Esophagus mucosa (tissue), 1 donor: ENCODE measurements at places on chromosomes 6 and 20. TPM values are rescaled to one million over a fixed set of nuclear protein-coding genes. Genes with fewer than 3 reads are reported as not detected.

The EFCAB8 gene
- total RNA-seq: 0.48 TPM

The RIMS1 gene
- total RNA-seq: 0.48 TPM

The TRIM38 gene
- total RNA-seq: 7.2 TPM

The MUCL3 gene
- total RNA-seq: 1.00 TPM

The DEK gene
- 69.1 TPM for total RNA-seq

The MEI4 gene
- not detected for total RNA-seq

The LGSN gene
- not detected for total RNA-seq

The TMEM170B gene
- total RNA-seq: 0.20 TPM

The SYTL3 gene
- 1.7 TPM for total RNA-seq

The FAXC gene
- 1.6 TPM for total RNA-seq

The MOXD1 gene
- 31.4 TPM for total RNA-seq
